NCI-H1436 (cell line): ENCODE measurements at places on chromosomes 11 and 22.

DNA sequence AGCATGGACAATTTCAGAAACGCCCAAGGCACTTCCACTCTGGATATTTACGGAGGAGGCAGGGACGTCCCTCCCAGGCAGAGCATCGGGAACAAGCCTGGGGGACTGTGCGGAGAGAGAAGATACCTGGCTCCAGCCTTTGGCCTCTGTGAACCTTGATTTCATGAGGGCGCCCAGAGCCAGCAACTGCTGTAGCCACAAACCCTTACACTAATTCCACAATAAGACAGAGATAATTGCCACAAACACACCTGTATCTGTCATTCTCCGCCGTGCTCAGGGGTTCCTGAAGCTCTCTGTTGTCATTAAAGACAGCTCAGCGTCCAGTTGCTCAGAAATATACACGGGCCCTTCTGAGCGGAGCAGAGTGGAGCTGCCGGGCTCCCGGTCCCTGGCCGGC lies 1292.1 kb downstream of the TBC1D22A start:
- DNase-seq = no peak

DNA sequence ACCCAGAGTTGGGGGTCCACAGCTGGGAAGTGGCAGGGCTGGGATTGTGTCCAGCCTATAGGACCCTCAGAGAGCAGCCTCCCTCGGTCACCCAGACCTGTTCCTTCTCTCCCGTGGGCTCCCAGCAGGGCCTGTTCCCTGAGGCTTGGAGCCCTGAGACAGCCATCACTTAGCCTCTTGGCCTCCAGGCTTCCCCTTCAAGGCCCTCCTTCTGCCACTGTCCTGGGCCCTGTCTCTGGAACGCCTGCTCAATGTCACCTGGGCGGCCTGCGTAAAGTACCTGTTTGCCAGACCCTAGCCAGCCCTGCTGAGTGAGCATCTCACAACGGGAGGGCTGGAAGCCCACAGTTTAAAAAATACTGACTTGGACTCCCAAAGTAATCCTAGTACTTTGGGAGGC lies 6.5 kb downstream of the MGAT3 start:
- no peak for DNase-seq

DNA sequence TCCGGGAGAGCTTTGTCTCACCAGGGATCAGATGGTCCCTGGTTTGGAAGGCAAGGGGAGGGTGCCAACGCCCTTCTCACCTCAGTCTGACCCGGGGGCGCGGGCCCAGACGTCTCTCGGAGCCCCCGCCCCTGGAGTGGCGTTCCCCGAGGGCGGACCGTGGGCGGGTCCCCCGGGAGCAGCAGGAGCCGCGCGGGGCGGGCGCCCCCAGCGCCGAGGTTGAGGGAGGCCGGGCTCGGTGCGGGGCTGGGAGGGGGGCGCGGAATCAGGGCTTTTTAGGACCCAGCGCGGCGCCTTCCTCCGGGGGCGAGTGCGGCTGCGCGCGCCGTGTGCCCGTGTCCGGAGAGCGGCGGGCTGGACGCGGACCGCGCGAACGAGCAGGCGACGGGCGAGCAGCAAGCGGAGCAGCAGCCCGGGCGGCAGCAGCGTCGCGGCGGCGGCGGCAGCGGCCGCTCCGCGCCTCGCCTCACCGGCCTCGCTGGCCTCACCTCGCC lies at the start of gene KCNC1:
Gene KCNC1 (plus strand): TSS at position 364 of the 494 bp plus-strand sequence. CDS start 1,222 bp downstream, outside the sequence.
- DNase-seq = peak; percentile 77

DNA sequence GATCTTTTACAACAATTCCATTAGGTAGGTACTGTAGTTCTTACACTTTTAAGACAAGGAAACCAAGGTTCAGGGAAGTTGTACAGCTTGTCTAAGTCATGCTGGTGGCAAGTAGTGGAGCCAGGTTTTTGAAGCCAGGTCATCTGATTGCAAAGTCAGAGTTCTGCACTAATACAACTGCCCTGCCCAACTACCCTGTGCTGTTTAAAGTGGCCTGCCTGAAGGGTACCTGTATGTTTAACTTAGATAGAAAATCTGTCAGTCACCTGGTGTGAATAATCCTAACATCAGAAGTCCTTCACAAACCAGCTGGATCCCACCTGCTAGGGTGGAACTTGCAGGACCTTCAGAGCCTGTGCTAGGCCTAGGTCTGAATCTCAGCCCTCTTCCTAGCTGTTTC lies 44.2 kb downstream of the ARFGAP2 start:
- no peak for DNase-seq

GRCh38 chr11:8099291-8099899 lies 18.4 kb downstream of the TUB start:
- peak; percentile 50 for DNase-seq

DNA sequence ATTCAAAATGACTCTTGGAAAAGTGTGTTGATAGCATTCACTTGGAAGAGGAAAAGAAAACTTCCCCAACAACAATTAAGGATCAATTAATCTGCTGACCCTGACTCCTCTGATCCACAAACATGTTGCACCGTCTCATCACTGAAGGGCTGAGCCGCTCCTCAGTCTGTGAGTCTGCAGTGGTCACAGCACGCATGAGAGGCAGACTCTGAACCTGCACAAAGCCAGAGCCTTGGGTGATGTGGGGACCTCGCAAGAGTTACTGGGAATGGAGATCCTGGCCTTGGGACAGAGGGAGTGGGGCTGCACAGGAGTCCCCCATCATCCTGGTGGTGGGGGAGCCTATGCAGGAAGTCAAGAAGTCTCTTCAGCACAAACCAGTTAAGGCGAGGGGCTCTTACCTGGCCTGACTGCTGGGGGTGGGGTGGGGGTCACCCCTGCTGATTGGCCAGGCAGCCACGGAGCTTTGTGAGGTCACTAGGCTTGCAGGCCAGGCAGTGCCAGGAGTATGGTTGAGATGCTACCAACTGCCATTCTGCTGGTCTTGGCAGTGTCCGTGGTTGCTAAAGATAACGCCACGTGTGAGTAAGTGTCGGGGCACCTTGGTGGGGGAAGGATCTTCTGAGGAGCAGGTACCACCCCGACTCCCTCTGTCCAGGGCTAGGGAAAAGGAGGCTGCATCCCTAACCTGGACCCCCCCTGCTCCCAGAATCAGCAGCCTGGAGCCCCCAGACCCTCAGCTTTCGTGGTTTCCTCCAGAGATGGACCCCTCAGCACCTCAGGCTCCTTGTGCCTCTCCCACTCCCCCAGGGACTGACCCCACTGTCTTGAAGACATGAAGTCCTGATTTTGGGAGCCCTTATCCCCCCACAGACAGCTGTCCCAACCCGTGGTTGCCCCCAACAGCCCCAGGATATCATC lies at the start of gene ACR:
Gene ACR (plus strand): TSS at position 477 of the 921 bp plus-strand sequence. CDS start 32 bp downstream, at position 509.
- DNase-seq = no peak

DNA sequence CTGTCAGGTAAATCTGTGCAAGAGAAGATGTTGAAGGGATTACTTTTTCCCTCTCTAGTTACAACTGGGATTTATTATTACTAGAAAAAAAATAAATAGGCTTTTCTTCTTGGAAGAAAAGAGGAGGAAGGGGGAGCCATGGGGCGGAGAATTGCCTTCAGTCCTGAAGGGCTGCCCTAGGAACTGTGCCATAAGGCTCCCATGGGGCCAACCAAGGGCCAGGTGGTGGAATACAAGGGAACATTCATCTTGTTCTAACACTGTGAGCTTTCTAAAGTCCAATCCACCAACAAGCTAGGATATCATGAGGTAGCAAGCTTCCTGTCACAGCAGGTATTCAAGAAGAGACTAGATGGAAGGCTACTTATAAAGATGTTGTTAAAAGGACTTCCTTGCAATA lies 24.8 kb upstream of the NRIP3 start:
- DNase-seq = no peak

DNA sequence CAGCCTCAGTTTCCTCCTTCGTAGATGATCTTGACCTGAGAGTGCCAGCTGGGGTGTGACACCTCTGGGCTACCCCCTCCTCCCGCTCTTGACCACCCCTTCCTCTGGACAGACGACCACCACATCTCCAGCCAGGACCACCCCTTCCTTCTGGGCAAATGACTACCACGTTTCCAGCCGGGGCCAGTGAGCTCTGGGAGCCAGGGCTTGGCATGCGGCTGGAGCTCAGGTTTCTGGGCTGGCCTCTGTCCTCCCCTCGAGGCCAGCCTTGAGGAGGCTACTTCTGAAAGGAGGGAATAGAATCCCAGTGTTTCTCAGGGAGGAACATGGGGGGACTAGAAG lies 120.9 kb downstream of the KCNQ1OT1 start:
- no peak for DNase-seq

DNA sequence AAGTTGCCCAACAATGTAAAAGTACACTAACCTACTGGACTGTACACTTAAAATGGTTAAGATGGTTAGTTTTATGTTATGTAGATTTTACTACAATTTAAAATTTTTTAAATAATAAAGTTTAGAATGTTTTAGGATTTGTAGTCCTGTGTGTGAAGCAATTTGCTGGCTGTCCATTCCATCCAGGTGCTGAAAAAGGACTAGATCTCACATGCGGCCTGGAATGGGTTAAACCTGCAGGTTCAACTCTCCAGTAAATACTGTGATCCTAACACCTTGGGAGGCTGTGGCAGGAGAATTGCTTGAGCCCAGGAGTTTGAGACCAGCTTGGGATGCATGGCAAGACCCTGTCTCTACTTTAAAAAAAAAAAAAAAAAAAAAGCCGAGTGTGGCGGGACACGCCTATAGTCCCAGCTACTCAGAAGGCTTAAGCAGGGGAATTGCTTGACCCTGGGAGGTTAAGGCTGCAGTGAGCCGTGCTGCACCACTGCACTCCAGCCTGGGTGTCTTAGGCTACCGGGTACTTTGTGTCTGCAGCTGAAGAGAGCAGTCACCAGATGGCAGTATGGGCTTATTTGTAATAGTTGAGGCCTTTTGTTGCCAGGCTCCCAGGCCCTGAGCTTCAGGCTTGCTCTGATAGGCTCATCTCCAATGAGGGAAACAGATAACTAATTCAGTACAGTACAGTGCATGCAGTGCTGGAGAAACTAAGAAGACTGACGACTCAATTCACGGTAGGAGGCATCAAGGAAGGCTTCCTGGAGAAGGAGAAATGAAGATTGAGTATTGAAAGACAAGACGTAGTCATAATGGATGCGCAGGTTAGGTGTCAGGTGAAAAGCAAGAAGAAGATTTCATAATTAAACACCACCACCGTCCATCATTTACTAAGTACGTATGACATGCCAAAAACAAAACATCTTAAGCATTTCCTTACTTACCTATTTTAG lies 64.7 kb upstream of the ASPHD2 start:
- peak; percentile 75 for DNase-seq

GRCh38 chr11:16911658-16912057 lies 102.6 kb downstream of the PLEKHA7 start:
- no peak for DNase-seq

DNA sequence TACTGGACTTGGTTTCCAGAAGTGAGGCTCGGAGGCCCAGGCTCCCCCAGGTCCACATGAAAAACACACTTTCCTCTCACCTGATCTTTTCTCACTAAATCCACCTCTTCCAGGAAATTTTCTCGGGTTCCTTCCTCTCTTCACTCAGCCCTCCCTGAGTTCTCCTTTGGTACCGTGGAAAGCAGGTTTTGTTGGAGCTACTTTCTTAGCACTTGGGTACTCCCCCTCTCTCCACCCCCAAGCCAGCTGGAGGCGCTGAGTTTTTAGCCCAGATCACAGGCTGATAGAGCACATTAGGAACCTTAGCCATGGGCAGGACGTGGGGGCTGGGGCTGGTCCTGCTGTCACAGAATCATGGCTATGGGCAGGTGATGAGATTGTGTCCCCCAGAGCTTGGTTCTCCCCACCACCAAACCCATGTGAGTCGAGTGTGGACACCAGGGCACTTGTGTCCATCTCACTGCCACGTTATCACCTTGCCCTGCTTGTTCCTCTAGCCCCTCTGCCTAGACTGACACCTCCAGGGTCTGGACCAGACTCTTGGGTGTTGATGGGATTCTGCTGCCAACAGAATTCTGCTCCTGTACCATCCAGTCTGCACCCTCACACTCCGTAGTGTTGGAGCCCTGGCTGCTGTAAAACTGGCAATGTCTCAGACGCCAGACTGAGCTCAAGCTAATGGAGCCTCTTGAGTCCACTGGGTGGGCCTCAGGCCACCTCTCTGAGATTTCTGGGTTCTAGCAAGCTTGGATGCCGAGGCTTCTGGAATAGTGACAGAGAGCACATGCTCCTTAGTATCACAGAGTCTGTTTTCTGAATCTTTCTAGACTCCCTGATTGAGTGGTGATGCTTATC lies 74.9 kb upstream of the NARS2 start:
- DNase-seq = no peak

GRCh38 chr22:50425179-50425916 lies 49.5 kb downstream of the SBF1 start:
- DNase-seq = no peak

- DNase-seq = peak; percentile 55
Measured at GRCh38 chr11:390175-390574, 3.8 kb upstream of the PKP3 start.
